ENCODE measurements at places on chromosomes 3 and 15.
A peak's percentile ranks its signal among the peaks of the same experiment; 100 is the strongest.

DNA sequence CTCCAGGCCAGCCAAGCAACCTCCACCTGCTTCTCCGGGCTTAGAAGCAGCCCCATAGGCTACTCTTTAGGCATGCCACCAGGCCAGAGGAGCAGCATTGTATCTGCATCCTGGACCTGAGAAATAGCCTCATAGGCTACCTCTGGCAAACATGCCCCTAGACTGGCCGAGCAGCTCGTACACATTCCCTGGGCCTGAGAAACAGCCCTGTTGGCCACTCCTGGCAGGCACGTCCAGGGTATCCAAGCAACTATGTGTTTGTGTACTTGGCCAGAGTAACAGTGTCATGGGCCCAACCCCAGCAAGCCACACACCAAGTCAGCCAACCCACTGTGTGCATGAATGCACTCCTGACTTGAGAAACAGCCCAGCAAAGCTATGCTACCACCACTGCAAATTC is 498.7 kb upstream of the CDIN1 start:
- no peak for DNase-seq

DNA sequence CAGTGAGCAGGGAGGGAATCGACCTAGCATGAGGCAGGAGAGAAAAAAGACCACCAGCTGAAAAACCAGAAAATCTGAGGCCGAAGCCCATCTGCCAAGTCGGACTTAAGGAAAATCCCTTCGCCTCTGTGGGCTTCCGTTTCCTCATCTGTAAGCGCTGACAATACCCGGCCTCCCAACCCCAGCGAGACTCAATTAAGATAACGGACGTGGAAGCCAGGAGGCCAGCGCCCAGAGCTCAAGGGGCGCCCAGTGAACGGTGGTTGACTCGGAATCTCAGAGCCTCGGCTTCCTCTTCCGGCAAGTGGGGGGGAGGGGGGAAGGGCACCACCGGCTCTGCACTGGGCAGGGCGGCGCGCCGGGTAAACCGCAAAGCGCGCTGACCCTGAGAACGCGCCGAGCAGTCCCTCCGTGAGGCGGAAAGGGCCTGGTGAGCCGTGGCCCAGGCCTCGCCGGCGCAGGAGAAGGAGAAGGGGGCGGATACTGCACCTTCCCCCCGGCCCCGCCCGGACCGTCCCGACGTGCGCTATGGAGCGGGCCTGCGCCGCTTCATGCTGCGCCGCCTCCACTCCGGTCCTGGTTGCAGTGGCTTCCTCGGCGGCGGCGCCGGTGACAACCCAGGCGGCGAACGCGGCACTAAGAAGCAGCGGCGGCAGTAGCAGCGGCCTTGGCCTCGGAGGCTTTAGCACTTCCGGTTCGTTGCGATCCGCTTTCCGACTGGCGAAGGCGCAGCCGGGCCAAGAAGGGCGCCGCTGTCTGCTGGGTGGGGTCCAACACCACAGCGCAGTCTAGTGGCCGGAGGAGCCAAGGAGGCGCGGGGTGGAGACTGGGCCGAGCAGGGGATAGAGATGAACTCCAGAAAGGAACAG is at the start of gene DPP8:
Gene DPP8 (minus strand): TSS at position 693 of the 869 bp plus-strand sequence. CDS start 5,136 bp downstream, outside the sequence.
- DNase-seq, result peak; percentile 88

- no peak for DNase-seq
Measured at GRCh38 chr15:46856839-46857502, 860.3 kb upstream of the SEMA6D start.

DNA sequence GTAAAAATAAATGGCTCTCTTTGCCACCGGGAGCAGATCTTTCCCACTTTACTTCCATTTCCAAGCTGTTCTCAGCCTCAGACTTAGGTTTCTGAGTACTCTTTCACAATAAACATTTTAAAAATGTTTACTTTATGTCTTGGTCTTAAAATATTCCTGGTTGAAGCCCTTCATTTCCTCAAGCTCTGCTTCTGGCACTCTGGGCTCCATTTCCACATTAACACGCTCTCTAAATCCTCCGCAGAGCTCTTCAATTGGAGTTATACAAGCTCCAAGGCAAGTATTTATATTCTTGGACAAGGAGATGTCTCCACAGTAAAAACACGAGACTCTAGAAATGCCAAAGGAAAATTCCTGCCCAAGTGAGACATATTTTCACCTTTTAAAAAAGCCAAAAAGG is 169.3 kb downstream of the GREM1 start:
- no peak for DNase-seq

DNA sequence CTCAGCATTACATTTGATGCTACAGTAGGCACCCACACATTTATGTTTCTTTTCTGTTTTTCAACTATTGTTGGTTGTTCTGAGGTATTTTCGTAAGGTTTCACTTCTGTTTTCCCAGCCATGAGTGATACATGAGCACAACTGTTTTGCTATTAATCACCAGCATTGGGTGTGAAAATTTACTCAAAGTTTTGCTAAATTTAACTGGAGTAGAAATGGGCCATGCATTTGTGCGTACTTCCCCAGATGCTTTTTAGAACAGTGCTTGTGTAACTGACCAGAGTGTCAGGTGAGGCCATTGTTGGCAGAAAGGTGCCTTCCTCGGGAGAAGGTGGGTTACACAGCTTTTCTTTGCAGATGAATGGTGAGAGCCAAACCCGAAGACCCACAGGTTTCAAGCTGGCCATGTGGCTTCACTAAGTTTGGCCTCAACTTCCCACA is 70.4 kb downstream of the ST6GAL1 start:
- DNase-seq, result no peak

DNA sequence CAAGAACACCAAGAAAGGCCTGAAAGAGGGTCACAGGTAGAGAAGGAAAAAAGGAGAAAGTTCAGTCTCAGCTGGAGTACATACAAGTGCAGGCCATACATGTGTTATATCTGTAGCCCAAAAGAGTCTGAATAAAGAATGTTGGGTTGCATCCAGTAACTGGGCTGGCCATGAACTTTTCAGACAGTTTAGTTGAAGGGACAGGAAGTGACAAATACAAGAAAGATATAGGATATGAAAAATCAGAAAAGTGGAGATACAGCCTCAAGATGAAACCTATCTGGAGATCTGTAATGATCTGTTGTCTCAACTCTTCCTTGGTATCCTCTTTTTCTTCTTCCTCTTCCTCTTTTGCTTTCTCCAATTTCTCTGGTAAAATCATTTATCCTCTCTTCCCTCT is 671.7 kb downstream of the MECOM start:
- no peak for DNase-seq

DNA sequence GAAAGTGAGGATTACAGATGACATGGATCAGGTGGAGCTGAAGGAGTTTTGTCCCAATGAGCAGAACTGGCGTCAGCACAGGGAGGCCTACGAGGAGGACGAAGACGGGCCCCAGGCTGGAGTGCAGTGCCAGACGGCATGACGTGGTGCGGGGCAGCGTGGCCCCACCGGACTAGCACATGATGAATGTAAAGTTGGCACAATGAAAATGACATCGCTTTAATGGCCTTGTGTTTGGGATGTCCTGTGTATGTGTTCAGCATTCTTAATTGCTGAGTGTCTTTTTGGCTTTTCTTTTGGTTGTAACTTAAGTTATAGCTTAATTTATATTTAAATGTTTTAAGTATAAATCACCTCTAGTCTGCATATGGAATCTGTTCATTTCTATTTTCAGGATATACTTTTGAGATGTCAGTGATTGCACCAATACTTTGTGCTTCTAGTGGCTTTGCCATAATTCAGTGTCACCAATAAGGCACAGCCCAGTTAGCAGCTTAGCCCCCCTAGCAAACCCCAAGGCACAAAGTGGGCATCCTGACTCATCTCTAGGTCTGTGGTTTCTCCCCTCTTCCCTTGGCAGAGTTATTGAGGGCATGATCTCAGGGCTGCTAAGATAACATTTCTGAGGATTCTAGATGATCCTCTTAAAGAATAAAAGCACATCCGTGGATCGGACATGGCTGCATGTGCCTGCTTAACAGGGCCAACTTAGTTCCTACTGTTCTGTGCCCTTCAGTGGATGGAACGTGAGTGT is 16.1 kb downstream of the DNAJA4 start:
- no peak for DNase-seq

DNA sequence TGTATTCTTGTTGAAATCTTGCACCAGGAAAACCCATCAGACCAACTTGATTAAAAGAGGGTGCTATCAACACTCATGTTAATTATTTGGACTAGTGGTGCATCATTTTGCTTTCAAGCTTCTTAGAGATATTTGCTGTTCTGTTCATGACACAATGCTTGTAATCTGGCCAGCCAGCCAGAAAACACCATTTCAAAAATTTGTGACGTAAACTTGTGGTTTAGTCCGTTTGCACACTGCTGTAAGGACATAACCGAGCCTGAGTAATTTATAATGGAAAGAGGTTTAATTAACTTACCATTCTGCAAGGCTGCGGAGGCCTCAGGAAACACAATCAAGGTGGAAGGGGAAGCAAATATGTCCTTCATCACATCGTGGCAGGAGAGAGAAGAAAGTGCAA is 374.3 kb upstream of the TGFBR2 start:
- DNase-seq, result no peak

DNA sequence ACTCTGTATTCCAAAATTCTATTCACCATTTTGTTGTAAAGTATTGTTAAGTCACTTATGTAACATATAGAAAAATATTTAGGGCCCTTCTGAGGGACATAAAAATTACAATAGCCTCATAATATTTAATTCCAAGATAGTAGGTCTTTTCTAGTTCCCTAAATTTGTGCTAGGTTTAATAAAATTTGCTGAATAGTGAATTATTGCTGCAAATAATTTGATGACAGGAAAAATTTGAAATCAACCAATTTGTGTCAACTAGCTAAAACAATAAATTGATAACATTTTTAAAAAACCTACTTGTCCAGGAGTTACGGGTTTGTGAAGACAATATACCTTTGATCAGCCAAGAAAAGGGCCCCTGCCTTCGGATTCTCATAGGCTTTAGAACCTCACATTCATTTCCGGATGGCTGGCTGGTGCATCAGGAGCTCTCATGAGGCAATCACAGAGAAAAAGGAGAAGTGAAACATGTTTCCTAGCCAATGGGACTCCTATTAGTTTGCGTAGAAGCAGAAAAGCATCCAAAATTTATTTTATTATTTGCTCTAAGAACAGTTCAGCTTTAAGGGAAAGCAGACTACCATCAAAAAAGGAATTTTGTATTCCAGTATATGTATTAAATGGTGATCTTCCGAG is 177.2 kb downstream of the LRRC3B start:
- no peak for DNase-seq

- DNase-seq, result no peak
Measured at GRCh38 chr15:57015897-57016296, 97.5 kb downstream of the TCF12 start.

Measured in GM12891 (cell line).